AG10803 (cell line): ENCODE measurements at places on chromosomes 7 and 10.
A peak's percentile ranks its signal among the peaks of the same experiment; 100 is the strongest.

GRCh38 chr7:78299088-78299487, 500.5 kb downstream of the PHTF2 start:
- DNase-seq = peak; percentile 23

DNA sequence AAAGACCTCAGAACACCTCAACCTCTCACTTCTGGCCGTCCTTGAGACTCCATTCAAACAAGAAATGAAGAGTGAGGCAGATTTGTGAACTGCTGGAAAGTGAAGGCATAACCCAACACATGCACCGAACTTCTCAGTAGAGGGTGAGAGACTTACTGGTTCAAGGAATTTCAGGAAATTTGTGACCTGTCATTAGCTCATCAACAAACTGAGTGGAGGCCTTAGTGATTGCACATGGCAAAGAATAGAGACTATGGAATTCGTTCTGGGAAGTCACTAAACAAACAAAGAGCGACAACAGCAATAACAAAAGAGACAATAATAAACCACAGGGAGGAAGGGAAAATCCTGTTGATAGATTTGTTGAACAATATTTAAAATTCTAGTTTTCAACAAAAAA, 125.0 kb upstream of the AKR1E2 start:
- no peak for DNase-seq

DNA sequence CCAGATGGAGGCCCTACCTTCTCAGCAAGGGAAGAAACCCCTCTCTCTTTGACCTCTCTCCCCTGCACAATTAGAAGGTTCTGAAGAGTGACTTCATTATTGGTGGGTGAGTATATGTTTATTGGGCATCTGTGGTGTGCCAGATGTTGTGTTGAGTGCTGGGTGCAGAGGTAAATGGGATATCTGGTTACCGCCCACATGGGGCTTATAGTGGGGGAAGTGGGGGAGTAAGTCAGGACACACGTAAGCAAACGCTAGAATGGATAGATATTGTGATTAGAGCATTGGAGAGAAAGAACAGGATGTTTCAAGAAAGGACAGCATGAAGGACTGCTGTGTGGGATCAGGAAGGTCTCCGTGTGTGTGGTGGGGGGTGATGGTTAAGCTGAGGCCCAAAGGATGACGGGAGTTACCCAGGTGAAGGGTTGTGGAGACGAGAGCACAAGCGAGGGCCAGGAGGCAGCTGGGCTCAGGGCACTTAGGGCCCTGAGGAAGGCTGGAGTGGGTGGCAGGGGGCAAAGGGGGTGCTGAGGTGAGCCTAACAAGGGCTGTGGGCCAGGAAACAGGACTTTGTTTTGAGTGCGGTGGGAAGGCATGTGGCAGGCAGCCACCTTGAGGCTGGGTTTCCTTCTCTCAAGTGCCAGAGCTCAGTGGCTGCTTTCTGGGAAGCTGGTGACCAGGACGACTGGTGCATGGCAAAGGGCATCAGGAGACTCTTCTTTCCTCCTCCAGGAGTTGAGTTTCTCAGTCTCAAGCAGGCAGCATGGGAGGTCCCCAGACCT, 299.9 kb downstream of the RPS24 start:
- no peak for DNase-seq

GRCh38 chr7:71193099-71193810, 61.3 kb downstream of the GALNT17 start:
- no peak for DNase-seq

DNA sequence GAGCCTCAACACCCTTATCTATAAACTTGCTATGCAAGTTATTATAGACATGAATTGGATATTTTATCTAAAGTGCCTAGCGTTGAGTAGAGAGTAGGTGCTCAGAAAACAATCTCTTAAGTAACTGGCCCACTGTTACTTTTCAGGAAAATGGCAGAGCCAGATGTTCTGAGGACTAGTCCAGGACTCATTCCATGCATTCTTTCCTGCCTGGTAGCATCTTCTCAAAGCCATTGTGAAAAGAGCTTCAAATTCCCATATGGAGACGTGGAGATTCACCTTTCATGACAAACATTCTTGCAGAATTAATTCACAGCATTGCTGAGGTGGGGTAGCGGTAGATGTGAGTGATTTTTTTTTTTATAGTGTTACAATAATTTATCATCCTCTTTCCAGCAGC, 35.9 kb upstream of the ITPRID1 start:
- DNase-seq = no peak

DNA sequence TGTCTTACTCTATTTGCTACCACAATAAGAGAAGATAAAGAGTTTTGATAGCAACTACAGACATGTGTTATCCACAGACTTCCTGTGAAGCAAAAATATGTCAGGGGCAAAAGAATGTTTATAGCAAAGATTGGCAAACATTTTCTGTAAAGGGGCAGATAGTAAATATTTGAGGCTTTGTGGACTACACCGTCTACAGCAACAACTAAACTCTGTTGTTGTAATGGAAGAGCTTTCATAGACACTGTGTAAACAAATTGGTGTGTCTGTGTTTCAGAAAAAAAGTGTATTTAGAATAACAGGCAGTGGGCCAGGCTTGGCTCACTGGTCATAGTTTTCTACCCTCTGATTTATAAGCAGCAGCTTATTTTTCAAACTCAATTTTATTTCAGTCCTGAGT, 521.4 kb downstream of the ANKRD7 start:
- no peak for DNase-seq

- no peak for DNase-seq
Observed at GRCh38 chr7:129906700-129907099, 46.1 kb downstream of the UBE2H start.

DNA sequence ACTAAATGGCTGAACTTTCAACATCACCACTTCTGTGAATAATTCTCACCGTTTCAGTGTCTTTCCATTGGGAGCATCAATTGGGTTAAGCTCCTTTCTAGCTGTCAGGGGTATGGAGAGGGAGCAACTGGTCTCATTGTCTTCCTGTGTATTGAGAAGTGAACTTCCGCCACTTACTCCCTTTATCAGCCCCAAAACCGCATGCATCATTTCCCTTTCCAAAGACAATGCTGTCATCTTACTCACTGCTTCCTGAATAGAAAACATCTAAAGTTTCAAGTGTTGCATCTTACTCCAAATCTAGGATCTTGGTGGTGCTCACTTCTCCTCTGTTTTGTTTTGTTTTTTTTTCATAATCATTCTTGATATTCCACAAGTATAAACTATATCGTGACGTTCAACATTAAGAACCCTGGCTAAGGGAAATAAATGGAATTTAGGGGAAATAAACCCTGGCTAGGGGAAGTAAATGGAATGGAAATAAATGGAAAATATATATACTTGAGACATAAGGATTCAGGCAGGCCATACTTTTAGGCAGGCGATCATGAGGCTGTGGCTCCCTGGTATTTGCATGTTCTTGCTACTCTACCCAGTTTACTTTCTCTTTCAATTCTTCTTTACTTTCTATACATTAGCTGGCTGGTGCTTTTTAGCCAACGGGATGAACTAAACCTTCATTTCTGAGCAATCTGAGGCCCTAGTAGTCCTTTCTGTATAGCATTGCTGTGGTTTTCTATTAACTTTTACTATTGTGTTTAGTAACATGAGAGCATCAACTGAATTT, 371.9 kb downstream of the BMPER start:
- DNase-seq = peak; percentile 44

DNA sequence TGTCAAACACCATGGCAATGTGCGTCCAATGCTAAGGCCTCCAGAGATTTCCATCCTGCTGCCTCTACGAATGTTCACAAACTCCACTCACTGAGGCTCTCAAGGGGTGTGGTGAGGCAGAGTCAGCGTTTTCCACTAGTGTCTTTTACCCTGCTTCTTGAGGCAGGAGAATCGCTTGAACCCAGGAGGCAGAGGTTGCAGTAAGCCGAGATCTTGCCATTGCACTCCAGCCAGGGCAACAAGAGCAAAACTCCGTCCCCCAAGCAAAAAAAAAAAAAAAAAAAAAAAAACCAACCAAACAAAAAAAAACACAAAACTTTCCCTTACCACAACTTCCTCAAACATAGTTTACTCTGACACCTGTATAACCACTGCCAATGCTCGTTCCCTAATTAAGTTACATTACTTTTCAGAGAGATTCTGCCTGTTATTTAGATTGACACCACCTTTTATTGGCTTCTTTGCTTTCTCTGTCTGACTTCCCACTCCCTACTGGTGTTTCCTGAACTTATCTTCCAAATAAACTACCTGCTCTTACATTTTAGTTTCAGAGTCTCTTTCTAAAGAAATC, 102.1 kb upstream of the ZNF746 start:
- DNase-seq = no peak

- DNase-seq = no peak
Observed at GRCh38 chr10:120453886-120454285, 3.1 kb upstream of the PLPP4 start.

- no peak for DNase-seq
Observed at GRCh38 chr10:87940210-87940609, 76.8 kb downstream of the PTEN start.

GRCh38 chr7:12069757-12070156, 141.3 kb upstream of the TMEM106B start:
- DNase-seq = no peak

DNA sequence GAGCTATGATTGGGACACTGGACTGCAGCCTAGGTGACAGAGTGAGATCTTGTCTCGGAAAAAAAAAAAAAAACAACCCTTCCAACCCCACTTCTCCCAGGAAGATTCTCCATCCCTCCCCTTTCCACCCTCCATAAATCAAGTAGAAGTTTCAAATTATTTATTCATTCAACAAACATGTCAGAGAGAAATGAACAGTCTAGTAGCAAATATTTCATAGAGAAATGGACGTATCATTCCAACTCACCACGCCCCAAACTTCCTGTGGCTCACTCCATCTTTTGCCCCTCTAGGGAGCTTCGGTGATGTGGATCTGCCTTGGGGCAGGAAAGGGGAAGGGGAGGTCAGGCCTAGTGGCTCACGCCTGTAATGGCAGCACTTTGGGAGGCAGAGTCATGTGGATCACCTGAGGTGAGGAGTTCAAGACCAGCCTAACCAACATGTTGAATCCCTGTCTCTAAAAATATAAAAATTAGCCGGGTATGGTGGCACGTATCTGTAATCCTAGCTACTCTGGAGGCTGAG, 638 bp upstream of the TRAPPC14 start:
- no peak for DNase-seq

GRCh38 chr10:31820778-31821369, 107.8 kb downstream of the ARHGAP12 start:
- DNase-seq = no peak

GRCh38 chr10:120987359-120987758, 136.2 kb downstream of the WDR11 start:
- DNase-seq = no peak

DNA sequence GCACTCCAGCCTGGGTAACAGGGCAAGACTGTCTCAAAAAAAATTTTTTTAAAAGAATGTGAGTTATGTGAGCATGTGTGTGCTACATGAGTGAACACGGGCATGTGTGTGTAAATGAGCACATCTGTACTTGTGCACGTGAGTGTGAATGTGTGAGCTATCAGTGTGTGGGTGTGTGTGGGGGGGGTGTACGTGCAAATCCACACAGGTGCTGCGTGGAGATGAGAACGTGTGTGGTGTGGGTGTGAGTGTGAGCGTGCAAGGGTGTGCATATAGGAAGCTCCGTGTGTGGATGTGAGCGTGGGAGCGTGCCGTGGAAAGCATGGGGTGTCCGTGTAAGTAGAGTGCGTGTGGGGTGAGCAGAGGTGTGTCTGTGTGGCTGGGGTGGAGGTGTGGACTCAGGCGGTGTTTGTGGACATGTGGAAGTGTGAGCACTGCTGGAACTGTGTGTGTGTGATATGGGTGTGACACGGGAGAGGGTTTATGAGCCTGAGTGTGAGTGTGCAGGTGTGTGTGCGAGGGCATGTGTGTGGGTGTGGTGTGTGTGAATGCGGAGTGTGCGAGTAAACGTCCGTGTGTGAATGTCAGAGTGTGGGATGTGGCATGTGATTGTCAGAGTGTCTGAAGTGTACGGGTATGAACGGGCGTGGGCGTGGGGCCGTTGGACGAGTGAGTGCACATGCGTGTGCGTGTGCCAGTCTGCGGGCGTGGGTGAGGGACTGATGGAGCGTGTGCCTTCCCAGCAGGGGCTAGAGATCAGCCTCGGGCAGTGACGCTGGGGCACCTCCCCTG, 45.9 kb upstream of the TNRC18 start:
- no peak for DNase-seq

DNA sequence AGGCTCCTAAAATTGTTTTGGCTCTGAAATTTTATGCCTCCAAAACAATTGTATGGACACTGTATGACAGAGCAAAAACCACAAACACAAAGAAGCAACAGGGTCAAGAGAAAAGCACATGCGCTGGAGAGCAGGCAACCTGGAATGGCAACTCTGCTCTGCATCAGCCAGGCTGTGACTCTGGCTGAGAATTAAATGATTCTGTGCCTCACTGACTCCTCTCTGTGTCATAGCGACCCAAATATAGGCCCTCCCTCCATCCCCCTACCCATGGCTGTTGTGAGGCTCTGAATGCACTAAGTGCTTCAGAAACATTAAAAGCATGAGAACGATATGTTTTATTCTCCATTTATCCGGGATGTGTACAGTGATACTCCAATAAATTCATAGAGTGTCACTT, 24.9 kb upstream of the NEBL start:
- DNase-seq = no peak

GRCh38 chr7:130884437-130885417, 150.7 kb upstream of the KLF14 start:
- peak; percentile 72 for DNase-seq

- DNase-seq = no peak
Observed at GRCh38 chr7:99003419-99003818, 125.1 kb downstream of the TRRAP start.

DNA sequence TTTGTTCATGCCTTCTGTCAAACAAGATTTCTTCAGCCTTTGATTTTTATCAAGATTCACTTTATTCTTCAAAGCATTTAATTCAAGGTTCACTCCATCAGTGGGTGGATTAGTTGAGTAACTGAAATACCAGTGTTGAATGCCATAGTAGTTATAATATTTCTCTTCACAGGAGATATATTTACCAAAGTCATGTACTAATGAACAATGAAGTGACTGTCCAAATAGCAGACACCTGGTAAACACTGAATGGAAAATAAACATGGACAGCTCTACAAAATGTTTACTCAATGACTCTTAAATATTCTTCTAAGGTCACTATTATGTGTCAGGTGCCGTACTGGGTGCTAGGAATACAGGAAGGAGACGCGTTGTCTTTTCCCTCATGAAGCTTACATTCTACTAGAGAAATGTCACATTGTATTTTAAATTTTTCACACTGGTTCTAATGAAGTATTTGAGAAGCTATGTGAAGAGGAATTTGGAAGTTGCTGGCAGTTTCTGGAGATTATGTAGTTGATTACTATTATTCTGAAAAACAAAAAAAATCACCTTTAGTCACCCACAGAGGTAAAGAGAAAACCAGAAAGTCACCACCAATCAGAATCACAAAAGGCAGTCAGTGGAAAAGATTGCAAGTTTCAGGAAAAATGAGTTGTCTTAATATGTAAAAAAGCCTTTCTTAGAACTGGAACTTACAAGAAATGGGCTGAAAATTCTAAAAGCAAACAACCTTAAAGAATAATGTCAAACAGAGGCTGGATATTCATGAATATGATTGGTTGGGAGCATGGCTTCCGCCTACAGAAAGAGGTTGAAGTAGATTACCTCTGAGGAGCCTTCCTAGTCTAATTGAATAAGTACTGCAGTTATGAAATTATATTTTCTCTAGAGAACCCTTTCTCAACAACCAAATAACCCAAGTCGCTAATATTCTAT, 84.5 kb downstream of the RTKN2 start:
- no peak for DNase-seq

GRCh38 chr7:51847461-51848134, 531.0 kb upstream of the COBL start:
- no peak for DNase-seq
